ENCODE measurements at places on chromosomes 11 and 22.

DNA sequence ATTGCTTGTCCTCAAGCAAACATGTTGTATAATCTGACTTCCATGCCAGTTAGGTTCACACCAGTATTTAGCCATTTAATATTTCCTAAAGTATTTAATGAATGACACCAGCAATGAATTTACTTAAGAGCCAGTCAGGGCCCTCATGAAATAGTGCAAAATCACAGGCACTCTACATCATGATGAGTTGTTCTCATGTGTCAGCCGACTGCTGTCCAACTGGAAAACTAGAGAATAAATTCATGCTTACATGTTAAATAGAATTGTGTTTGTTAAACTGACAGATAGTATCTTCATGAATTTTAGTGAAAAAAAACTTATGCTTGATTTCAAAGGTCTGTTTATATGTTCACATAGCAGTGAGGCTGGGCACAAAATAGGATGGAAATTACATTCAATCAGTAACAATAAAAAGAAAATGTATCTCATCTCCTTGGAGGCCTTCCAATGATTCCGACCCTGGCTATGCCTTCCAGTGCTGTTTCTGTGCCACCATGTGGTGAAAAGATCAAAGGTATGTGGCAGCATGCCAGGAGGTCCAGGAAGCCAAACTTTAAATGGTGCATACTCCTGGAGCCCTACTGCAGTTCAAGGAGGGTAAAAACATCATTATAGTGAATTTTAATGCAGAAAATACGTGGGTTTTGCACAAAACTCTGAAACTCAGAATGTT, 45.2 kb downstream of the CTSC start:
- DNase-seq, result peak; percentile 65

DNA sequence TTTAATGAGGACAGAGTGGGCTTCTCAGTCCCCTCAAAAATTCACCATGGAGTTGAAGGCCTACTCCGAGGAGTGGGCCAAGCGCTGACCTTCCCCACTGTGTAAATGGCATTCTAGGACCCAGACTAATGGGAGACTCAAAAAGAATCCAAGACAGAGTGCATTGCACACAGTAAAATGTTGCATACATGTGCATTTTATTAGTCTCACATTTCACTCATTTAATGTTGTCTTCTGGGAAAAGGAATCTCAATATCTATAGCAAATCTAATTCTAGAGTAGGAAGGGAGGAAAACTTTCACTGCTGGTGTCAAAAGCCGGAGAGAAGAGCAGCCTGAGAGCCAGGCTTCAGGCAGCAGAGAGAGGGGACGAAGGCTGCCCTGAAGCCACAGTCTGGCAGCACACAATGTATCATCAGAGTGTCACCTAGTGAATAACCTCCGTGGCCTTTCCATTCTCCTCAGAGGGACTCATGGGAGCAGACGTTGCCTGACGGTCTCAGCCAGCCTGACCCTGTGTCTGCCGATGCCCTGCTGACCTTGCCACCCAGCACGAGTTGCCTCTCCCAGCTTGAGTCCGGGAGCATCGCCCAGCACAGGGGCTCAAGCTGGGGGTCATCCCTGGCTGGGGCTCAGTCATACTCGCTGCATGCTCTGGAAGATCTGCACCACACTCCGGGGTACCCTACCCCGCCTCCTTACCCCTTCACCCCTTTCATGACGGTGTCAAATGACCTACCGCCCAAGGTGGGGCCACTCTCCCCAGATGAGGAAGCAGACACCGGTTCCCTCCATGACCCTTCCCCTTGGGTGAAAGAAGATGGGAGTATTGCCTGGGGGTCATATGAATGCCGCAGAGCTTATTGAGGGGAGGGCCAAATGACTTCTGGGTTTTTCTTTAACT, 12.9 kb upstream of the POU2AF3 start:
- DNase-seq, result no peak

DNA sequence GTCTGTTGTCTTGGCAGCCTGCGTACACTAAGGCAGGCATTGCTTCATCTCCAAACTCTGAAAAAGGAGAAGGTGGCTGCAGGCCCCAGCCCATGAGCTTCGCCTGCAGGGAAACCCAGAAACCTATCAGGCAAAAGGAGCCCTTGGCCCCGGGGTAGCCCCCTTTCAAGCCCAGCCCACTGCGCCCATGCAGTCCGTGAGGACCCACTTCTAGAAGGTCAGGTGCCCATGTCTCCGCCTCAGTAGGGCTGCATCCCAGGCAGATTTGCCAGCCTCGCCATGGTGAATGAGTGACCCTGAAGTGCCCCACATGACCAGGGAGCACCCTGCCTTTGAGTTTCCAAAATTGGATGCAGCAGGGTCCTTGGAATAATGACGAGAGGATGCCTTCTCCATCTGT, 1158.4 kb downstream of the BRD1 start:
- no peak for DNase-seq

- peak; percentile 48 for DNase-seq
Measured at GRCh38 chr11:46112961-46113607, 8.2 kb downstream of the PHF21A start.

- DNase-seq, result no peak
Measured at GRCh38 chr22:46043816-46044620, 67.1 kb upstream of the WNT7B start.

DNA sequence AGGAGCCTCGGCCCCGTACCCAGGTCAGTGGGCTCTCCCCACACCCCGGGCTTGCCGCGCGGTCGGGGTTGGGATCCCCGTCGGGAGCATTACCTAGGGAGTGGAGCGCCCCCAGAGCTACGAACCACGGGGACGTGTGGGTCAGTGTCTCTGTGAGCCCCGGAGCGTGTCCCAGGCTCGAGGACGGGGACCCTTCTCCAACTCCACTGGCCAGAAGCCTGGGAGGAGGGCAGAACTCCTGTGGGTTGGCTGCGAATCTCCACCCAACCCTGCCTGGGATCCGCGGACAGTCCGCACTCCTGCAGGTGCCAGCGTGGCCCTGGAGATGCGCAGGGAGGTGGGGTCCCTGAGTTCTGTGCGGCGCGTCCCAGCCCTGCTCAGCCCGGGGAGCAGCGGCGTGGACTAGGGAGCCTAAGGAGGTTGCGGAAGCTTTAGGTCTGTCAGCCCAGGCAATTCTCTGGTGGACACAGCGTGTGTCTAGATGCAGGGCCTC, 346 bp downstream of the PPFIBP2 start:
- DNase-seq, result no peak

Data from NCI-H1092 treated with DMSO at 0.1 percent for 48 hours (cell line).